SK-MEL-5 (cell line): ENCODE measurements at places on chromosomes 13 and 19. TPM values are rescaled to one million over a fixed set of nuclear protein-coding genes. Genes with fewer than 3 reads are reported as not detected.

Gene CEACAM16
- not detected in 2 replicates for total RNA-seq

Gene PMIS2
- total RNA-seq, result not detected in 2 replicates

Gene ZNF91
- 13.2 TPM in 2 replicates for total RNA-seq

Gene PSG1
- not detected in 2 replicates for total RNA-seq

Gene IZUMO2
- total RNA-seq, result not detected in 2 replicates

Gene COL4A1
- total RNA-seq, result 12.1 and 13.5 TPM in 2 replicates

Gene FGF22
- 0.24 TPM in 1 of 2 replicates, not detected in the other for total RNA-seq

Gene CRTC1
- total RNA-seq, result 0.95 and 1.2 TPM in 2 replicates

Gene SIN3B
- 14.4 and 16.0 TPM in 2 replicates for total RNA-seq

Gene EXOC3L2
- total RNA-seq, result not detected in 2 replicates

Gene AMH
- total RNA-seq, result 1.5 and 1.6 TPM in 2 replicates

Gene ZNF382
- 6.8 and 9.9 TPM in 2 replicates for total RNA-seq

Gene PALM3
- total RNA-seq, result not detected in 2 replicates

DNA sequence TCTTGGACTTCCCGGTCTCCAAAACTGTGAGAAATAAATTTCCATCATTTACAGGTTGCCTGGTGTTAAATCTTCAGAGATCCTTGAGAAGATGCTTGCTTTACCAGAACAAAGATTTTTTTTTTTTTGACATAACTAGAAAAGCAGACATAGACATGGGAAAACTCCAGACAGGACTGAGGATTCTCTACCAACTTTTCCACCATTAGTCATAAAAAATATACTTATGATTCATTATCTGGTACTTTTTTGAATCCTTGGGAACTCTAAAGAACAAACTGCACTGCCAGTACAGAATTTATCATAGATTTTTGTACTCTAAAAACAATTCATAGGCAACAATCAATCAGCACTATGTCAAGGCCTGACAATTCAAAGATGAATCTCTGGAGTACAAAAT, 487.6 kb downstream of the EFNB2 start:
- no peak for DNase-seq

DNA sequence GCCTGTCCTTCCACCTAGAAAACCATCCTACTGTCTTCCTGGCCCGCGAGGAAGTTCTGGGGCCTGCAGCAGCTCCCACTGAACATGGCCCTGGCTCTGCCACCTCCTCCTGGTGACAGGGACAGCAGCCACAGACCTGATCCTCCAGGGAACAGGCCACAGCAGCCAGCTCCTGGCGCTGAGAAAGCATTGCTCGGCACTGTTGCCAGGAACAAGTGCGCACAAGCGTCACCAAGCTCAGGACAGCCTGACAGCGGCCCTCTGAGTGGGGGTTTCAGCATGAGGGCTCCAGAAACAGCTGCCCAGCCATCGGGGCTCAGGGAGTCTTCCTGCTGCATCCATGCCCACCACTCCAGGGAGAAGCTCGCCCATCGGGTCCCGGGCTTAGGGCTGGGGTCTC, 21.9 kb downstream of the AP3D1 start:
- DNase-seq, result no peak

DNA sequence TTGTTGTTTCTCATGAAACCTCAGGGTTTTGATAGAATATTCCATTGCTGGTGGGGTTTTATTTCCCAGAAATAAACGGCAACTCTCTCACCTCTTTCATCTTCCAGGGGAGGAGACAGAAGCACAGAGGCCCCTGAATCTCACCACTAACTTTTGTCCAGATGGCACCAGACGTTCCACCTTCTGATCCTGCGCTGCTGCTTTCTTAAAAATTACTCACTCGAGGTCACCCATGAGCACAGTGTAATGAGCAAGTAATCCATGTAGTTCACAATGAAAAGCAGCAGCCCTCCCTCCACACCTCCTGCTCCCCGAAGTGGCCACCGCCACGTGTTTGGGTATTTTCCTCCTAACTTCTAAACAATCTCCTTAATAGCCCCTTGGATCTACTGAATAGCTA, 51.3 kb downstream of the TEX29 start:
- DNase-seq, result no peak

DNA sequence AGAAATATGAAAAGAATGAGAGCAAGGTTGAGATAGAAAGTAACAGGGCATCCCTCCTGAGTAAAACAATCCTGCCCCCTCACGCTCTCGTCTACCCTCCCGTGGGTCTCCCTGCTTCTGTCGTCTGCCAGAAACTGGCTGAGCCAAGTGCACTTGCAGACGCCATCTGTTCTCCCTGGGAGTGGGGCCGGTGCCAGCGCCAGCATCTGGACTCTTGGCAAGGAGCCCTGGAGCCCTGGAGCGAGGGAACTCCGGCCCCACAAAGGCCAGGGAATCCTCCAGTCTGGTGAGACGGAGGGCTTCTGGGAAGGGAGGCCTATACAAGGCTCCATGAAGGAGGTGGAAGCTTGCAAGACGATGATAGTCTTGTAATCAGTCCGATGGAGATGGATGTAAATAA, 2.3 kb upstream of the TMEM91 start:
- DNase-seq, result no peak

DNA sequence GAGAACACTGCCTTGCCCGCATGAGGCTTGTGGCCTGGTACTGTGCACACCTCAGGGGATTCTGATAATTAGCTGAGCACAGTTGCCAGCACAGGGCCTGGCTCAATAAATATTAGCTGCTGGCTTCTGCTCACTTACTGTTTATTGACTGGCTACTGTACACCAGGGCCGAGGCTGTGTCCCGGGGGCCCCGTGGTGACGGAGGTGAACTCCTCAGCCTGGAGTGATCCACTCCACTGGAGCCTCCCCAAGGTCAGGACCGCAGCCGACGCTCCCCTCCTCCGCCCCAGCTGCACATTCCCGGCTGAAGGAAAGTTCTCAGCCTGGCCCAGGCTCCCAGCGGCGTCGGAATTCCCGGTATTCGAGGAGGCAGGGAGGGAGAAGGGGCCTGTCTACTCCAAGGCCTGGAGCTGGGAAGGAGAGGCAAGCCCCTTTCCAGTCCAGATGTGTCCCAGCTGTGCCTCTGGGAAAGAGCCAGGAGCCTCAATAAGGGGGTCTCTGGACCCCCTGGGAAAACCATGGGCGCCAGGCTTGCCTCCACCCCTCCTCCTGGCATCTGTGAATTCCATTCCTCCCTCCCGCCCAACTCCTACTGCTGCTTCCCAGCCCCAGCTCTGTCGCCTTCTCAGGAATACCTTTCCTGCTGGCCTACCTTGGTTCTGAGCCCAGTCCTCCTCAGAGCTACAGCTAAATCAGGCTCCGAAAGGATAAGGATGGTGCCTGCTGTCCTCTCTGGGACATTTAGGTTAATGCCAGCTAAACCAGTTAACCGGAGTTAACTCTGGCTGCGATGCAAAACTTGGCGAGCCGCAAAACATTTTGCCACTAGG, 7.3 kb downstream of the RPS16 start:
- DNase-seq, result no peak

DNA sequence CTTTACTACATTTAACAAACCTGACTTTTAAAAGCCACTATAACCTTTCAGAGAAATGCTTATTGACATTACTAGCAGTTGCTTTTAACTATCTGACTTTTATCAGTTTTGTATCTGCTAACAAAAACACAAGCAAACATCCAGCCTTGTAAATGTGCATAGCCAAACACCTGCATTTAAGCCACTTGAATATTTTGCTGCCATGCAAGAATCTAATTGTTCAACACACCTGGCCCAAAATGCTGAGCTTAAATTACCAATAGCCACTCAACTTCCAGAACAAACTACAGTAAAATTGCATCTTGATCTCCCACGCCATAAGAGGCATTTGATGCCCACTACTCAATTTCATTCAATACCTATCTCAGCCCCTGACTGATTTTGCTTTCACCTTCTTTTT, 9.3 kb downstream of the ZIC5 start:
- DNase-seq, result no peak

GRCh38 chr13:108495646-108496361, 133.6 kb upstream of the MYO16 start:
- DNase-seq, result no peak

- DNase-seq, result no peak
Observed at GRCh38 chr19:16385821-16386220, 61.2 kb downstream of the KLF2 start.

GRCh38 chr19:18735324-18735723, 51.8 kb downstream of the CRTC1 start:
- DNase-seq, result no peak

DNA sequence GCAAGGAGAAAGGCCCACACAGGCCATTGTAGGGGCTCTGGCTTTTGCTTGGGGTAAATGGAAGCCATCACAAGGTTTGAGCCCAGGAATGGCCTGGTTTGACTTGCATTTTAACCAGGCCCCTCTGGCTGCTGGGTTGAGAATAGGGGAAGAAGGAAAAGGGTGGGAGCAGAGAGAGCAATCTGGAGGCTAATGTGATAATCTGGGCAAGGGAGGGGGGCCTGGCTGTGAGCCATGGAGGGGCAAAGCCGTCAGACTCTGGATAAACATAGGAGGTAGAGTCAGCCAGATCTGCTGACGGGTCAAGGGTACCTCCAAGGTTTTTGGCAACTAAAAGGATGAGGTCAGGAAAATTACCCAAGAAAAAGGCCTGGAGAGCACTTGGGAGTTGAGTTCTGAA, 41.6 kb downstream of the RFX2 start:
- DNase-seq, result no peak

- DNase-seq, result no peak
Observed at GRCh38 chr13:98997738-98998641, 20.1 kb upstream of the DOCK9 start.

DNA sequence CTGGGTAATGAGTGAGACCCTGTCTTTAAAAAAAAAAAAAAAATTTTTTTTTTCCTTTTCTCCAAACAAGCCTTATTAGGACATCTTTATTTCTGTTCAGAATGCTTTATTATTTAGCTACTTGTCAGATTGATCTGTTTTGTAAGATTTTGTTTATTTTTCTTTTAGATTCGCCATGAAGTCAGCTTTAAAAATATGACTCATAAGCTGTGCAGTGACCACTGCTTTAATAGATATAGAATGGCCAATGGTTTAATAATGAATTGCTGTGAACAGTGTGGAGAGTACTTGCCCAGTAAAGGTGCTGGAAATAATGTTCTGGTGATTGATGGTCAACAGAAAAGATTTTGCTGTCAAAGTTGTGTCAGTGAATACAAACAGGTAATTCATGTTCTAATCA, 47.7 kb downstream of the ZMYM2 start:
- DNase-seq, result no peak

DNA sequence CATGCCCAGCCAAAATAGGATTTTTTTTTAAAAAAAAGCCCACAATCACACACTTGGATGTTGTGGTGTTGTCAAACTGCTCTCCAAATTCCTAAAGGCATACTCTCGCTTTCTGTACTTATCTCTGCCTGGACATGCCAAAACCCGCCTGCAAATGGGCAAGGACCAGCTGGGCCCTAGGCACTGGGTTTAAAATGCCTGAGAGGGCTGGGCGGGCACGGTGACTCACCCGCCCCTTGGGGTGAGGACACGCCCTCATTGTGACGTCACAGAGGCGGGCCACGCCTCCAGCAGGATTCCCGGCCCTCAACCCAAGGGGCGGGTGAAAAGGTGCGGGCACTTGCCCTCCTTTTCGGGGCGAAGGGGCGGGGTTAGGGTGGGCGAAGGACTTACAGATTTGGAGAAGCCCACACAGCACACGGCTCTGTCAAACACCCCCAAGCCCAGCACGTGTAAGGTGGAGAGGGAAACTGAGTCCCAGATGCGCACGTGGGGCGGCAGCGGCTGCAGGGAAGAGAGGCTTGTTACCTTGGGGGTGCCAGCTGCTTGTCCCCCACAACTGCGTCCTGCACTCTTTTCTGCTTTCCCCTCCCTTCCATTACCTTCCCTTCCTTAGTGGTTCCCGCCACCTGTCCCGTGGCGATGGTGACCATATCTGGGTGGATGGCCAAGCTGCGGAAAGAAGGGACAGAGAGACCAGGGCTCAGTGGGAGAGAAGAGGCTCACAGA, 6.6 kb downstream of the EML2 start:
- peak; percentile 73 for DNase-seq

- DNase-seq, result no peak
Observed at GRCh38 chr13:74037762-74038161, 96.4 kb downstream of the KLF12 start.

- no peak for DNase-seq
Observed at GRCh38 chr19:41302624-41303351, 7.2 kb upstream of the CCDC97 start.

GRCh38 chr13:24254146-24254841, 55.1 kb upstream of the C1QTNF9 start:
- DNase-seq, result no peak

DNA sequence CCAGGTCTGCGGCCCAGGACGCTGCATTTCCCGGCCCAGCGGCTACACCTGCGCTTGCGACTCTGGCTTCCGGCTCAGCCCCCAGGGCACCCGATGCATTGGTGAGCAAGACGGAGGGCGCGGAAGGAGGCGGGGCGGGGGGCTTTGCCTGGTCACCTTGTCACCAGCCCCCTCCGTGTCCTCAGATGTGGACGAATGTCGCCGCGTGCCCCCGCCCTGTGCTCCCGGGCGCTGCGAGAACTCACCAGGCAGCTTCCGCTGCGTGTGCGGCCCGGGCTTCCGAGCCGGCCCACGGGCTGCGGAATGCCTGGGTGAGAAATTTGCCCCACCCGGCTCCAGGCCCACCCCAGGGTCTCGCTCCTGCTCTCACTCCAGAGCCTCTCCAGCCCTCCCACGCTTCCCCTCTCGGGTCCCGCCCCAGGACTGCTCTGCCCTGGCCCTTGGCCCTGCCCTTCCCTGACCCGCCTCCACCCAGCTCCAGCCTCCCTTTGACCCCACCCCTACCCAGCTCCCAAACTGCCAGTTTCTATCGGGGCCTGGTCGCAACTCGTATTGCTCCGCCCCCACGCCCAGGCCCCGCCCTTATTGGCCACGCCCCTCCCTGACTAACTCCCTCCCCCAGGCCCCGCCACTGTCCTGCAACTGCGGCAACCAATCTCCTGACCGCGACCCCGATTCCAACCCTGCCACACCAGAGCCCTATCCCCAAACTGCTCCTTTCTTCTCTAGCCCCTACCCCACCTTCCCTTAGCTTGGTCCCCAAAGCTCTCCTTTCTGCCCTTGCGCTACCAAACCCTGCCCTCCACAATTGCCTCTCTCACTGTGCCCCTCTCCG, 8.6 kb downstream of the LTBP4 start:
- peak; percentile 92 for DNase-seq

- DNase-seq, result peak; percentile 60
Observed at GRCh38 chr19:47414469-47414868, 4.9 kb downstream of the MEIS3 start.

DNA sequence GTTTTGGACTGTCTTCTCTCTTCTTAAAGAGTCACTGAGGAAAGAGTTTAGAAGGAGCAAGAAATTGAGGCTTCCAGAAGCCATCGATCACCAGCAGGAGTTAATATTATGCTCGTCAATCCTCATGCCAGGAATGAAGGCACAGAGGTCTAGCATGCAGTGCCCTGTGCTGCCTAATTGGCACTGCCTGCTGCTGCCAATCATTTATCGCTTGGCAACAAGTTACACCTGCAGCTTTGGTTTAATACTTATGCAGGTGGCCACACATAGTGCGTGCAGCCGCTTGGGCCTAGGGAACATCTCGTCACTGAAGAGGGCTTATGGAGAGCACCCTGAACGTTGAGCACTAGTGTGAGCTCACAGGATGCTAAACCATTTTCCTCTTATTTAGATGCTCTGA, 2.7 kb upstream of the SOX1 start:
- DNase-seq, result no peak
